Cardiac septum (tissue), 1 donor: ENCODE measurements at places on chromosomes 1 and 21. TPM values are rescaled to one million over a fixed set of nuclear protein-coding genes. Genes with fewer than 3 reads are reported as not detected.
A peak's percentile ranks its signal among the peaks of the same experiment; 100 is the strongest.

Gene FCER1G
- 11.4 TPM for total RNA-seq

Gene BSND
- not detected for total RNA-seq

Gene CFAP57
- 0.13 TPM for total RNA-seq

Gene CR1L
- not detected for total RNA-seq

Gene CAMSAP2
- total RNA-seq = 37.9 TPM

Gene RGS7
- not detected for total RNA-seq

Gene ETV3L
- not detected for total RNA-seq

Gene NUDT4B
- not detected for total RNA-seq

Gene CRYAA
- total RNA-seq = not detected

Gene MKNK1
- 38.2 TPM for total RNA-seq

Gene LHX8
- not detected for total RNA-seq

Gene OR14K1
- total RNA-seq = not detected

Gene EVA1C
- total RNA-seq = 15.4 TPM

DNA sequence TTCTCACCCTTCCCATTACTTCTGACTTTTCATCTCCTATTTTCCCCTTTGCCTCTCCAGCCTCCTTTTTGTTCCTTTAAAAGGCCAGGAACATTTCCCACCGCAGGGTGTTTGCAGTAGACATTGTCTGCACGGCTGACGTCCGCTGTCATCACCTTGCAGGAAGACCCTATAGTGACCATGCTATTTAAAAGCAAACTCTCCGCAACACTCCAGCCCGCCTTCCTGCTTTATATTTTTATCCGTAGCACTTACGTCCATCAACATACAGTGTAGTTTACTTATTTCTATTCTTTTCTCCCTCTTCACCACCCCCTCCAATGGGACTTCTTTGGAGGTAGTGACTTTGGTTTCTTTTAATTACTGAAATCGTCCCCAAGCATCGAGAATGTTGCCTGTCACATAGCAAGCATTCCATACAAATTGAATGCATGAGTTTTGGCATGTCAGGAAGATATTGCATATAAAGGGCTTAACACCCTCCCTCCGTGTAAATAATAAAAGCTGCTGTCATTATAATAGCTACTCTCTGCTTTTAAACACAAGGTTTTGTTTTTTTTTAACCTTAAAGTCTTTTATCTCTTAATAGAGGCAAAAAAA, 19.8 kb downstream of the SLC25A33 start:
- DNase-seq = no peak

GRCh38 chr1:199854686-199855321, 172.7 kb upstream of the NR5A2 start:
- DNase-seq = no peak

DNA sequence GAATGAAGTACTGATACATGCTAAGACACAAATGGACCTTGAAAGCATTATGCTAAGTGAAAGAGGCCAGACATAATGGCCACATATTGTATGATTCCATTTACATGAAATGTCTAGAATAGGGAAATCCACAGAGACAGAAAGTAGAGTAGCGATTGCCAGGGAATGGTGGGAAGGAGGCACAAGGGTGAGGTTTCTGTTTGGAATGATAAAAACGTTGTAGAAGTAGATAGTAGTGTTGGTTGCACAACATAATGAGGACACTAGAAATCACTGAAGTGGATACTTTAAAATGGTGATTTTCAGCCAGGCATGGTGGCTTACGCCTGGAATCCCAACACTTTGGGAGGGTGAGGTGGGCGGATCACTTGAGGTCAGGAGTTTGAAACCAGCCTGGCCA, 97.6 kb upstream of the VANGL1 start:
- DNase-seq = no peak

GRCh38 chr1:66637146-66637545, 103.2 kb downstream of the SGIP1 start:
- no peak for DNase-seq

GRCh38 chr1:245411245-245412036, 256.7 kb downstream of the KIF26B start:
- no peak for DNase-seq

- DNase-seq = no peak
Observed at GRCh38 chr1:41924911-41925310, 6.2 kb upstream of the HIVEP3 start.

- DNase-seq = no peak
Observed at GRCh38 chr1:11989669-11990068, 9.4 kb downstream of the MFN2 start.

GRCh38 chr1:16090076-16090826, 16.8 kb upstream of the FAM131C start:
- DNase-seq = no peak

- DNase-seq = no peak
Observed at GRCh38 chr1:41977326-41977725, 58.6 kb upstream of the HIVEP3 start.

- DNase-seq = no peak
Observed at GRCh38 chr1:91635763-91636162, 135.1 kb downstream of the CDC7 start.

DNA sequence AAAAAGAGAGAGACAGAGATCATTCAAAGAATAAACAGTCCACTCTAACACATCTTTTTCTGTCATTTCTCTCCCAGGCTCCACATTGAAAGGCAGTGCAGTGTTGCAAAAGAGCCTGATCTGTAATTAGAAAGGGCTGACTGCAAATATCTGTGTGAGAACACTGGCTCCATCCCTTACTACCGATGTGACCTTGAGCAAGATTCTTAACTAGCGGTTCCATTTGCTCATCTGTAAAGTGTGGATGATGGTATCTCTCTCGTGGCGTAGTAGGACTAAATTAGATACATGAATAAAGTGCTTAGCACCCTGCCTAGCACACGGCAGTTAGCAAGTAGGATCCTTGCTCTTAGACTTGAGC, 26.9 kb upstream of the SLC44A3 start:
- no peak for DNase-seq

DNA sequence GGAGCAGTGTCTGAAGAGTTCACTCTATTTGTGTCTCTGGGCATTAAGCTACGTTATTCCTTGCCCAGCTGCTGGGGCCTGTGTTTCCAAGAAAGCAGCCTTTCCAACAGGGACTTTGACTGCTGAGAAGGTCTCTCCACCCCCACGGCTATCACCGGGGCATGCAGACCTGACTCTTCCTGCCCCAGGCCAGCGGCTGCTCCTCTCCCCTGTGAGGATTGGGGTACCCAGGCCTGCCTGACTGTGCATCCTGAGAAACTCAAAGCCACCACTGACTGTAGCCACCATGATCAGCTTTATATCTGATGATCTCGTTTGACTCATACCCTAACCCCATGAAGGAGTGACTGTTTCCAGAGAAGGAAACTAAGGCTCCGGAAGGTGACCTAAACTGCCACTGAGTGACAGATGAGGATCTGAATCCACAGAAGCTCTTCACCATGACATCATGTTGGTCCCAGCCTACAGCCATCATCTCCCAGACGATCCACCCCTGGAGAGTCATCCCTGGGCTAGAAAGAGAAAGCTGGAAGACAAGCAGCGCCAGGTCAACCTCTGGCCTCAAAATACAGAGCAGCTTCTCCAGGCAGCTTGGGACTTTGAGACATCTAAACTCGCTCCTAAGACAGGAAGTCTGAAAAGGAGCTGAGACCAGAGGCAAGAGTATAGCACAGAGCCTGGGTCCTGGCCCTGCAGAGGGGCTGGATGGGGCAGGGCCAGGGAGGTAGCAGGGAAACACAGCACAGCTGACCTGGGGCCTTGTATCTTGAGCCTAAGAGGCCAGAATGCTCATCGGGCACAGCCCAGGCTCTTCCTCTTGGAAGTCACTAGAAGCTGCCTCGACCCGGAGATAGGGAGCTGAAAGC, 244.0 kb upstream of the VAMP3 start:
- no peak for DNase-seq

DNA sequence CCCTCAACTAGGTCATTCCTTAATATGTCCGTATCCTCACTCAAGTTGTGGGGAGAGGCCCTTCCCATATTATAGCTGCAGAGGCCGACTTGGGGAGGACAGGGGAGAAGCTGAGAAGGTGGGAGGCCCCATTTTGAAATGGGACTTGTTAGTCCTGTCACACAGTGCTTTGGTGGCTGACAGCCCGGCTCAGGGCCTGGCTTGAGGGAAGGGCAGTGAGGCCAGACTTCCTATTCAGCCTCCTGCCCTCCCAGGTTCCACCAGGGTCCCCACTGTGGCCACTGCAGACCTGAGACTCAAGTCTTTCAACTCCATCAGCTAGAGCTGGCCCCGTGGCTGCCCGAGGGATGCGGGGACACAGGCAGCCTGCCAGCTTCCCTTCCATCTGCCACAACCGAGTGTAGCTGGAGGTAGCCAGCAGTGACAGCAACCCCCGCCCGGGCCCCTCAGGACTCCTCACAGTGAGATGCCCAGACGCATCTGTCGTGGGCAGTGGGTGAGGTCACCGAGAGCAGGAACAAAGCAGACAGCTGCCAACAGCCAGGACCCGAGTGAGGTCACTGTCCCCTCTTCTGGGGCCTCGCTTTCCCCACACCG, 36.9 kb downstream of the SIM2 start:
- DNase-seq = peak; percentile 66

- no peak for DNase-seq
Observed at GRCh38 chr1:13775459-13775858, 75.5 kb downstream of the PRDM2 start.

DNA sequence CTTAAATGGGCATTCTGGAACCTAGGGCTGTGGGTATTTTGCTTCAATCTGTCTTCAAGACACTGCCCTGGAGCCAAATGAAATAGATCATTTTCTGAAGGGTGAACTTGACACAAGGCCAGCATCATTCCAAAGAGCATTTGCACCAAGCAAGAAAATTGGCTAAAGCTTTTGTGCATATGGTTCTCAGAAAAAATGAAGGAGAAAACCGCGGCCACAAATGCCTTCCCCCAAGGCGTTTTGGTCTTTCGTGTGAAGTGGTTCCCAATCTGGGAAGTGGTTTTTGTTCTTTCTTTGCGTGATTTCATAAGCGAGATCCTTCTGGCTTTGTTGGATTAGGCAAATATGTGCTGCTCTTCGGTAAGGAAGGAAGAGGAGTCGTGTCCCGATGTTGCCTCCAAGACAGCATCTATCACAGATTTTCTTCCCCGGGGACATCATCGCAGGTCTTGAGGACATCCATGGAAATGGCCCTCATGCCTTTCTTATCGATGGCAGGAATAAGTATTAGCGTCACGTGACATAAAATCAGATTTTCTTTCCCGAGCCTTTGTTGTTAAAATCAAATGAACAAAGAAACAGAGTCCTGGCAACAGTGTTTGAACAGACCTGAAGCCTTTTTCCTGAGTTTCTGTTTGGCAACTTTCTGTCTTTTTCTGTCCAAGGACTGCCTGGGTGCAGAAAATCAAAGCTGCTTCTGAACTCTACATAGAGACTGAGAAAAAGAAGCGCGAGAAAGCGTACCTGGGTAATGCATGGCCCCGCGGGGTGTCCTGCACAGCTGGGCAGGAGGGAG, 31.0 kb downstream of the ATP5PO start:
- DNase-seq = no peak

DNA sequence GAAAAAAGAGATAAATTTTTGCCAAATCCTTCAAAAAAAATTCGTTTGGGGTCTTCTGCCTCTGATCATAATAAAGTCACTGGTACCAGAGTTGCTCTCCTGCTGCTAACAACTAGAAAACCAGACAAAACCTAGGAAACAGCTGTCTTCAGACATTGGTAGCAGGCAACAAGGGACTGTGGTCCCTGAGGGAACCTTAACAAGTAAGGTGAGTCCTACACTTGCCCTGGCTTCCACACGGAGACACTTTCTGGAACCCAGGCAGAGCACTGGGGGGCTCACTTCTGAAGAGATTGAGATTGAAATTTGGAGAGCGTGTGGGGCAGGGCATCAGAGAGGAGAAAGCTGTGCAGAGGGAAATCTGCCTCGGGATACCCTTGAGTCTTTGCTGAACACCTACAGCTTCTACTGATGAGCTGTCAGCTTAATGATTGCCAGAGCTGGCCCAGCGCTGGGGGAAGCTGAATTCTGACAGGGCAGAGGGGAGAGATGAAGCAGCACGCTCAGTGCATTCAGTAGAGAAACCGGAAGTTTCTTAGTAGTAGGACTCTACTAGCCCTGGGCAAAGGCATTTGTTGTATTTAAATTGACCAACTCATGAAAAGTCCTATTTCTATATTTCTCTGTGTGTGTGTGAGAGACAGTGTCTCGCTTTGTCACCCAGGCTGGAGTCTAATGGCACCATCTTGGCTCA, 18.5 kb upstream of the FAM89A start:
- no peak for DNase-seq

DNA sequence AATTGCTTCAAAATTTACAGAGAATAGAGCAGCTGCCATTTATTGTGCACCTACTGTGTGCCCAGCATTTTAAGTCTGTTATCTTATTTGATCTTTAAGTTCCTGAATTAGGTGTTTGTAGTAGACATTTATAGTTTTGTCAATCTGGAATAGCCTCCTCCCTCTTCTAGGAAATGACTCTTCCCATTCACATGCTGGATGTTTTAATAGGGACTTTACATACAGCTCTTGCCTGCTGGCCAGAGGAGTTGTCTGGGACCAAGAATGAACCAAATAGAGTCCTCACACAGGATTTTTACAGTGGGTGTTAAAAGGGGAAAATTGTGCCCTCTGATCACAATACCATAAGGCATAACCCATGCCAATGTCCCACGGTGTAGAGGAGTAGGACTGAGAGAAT, 367.1 kb downstream of the PDE4B start:
- no peak for DNase-seq

GRCh38 chr1:54331091-54331772, 75.0 kb downstream of the SSBP3 start:
- DNase-seq = no peak

GRCh38 chr1:212749821-212750535, 41.6 kb downstream of the NSL1 start:
- DNase-seq = no peak

- no peak for DNase-seq
Observed at GRCh38 chr1:117339866-117340700, 27.2 kb upstream of the MAN1A2 start.

DNA sequence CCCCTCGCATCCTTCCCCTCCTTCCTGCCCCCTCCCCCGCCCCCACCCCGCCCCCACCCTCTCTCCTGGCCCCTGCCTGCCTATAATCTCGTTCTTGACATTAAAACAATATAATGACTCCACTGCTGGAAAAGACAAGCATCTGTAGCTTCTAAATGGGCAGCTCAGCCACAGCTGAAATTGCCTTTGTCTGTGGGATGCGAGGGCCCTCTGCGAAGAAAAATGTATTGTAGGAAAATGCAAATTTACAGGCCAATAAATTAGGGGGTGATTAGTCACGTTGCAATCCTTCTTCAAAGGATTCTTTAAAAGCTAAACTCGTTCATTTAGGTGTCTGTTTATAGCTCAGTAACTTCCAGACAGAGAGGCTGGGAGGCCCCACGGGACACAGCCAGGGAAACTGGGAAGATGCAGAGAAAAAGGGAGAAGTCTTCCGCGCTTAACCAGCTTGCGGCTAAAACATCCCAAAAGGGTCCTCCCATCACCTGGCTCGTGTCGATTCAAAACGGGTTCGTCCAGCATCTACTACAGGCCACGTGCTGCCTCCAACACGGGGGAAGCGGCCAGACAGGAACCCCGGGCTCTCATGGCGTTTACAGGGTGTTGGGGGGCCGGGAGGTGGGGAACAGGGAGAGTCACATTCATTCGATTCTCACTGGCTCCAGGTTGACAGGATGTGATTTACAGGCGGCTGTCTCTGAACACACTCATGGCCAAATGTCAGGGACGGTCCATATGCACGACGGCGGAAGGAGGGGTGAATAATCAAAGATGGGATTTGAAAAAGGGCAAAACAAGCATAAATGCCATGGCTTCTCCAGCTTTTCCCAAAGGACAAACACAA, 100.5 kb upstream of the ZBTB40 start:
- DNase-seq = no peak
